ENCODE measurements at places on chromosomes 12 and 14.

DNA sequence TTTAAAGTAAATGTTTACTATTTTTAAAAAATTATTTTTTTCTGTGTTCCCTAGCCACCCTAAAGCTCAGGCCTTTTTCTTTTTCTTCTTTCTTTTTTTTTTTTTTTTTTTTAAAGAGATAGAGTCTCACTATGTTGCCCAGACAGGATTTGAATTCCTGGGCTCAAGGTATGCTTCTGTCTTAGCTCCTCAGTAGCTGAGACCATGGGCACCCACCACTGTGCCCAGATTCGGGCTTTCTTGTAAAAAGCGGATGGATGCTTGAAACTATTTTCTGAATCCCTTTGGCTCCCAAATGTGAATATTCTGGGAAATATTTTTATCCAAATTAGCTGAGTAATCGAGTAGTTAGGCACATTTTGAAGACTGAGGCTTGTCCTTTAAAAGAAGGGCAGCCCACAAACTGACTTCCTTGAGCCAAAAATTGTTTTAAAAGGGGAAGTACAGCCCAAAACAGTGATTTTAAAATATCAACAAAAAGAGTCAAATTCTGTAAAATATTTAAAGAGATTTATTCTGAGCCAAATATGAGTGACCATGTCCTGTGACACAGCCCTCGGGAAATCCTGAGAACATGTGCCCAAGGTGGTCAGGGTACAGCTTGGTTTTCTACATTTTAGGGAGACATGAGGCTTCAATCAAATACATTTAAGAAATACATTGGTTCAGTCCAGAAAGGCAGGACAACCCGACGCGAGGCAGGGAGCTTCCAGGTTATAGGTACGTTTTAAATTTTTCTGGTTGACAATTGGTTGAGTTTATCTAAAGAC is 28.8 kb upstream of the HIGD1C start:
- peak; percentile 23 for DNase-seq

GRCh38 chr12:77645966-77646598 is 184.6 kb upstream of the NAV3 start:
- no peak for DNase-seq

DNA sequence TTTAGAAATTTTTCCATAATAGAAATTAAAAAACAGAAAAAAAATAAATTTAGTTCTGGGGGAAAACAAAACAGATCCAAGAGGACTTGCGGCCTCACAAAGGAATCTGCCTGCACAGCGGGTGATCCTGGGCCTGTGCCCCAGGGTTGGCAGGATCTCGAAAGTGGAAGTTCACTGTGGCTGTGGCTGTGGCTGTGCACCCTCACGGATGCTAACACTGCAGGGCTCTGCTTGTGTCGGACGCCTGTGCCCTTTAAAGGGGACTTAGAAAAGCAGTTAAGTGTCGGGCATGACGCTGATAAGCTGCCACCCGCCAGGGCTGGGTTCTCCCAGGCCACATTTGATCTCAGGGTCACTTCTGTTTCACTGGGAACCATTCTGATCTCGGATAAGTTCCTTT is 209.1 kb downstream of the TTC7B start:
- DNase-seq: no peak

DNA sequence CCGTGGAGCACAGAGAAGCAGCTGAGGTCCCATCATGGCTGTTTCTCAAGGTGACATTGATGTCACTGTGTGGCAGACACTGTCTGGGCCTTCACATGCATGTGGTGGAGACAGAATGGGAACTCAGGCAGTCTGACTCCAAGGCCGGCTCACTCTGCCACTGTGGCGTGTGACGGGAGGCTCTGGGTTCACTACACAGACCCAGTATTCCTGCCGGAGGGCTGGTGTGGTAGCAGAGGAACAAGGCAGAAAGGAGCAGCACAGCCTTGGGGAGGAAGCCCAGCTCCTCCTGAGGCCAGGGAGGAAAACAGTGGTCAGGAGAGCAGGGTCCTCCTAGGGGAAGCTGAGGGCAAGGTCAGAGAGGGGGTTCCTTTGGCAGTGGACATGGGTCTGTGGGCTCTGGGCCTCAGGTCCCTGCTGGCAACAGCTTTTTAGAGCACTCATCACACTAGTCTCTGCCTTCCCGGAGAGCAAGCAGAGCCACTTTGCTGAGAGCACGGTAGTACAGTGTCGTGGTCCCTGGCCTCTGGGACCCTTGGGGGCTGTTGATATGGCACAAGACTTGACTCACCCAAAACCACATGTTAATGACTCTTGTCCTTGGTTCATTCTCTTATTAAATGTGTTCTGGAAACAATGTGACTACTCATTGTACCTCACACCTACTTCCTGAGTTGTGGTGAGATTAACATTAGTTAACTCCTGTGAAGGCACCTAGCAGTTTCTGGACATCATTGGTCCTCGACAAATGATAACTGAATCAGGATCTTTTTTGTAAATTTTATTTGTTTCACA is 21.3 kb downstream of the DCAF4 start:
- DNase-seq: no peak

GRCh38 chr14:100540926-100541620 is 46.1 kb downstream of the BEGAIN start:
- no peak for DNase-seq

All from EH (cell line).